Activated CD4-positive, alpha-beta T cell treated with anti-CD3 and anti-CD28 coated beads, Interleukin-2, amount 50 U/mL, for 24 hours (primary cell): ENCODE measurements at places on chromosomes 1 and 21.

DNA sequence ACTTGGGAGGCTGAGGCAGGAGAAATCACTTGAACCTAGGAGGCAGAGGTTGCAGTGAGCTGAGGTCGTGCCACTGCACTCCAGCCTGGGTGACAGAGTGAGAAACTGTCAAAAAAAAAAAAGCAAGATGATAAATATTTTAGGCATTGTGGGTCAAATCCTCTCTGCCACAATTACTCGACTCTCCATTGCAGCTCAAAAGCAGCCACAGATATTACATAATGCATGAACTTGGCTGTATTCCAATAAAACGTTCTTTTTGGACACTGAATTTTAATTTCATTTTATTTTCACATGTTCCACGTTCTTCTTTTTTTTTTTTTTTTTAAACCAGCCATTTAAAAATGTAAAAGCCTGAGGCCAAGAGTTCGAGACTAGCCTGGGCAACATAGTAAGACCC is 69.4 kb downstream of the TCP10L start:
- DNase-seq, result no peak

GRCh38 chr1:43284065-43284464 is 1.3 kb downstream of the C1orf210 start:
- no peak for DNase-seq

DNA sequence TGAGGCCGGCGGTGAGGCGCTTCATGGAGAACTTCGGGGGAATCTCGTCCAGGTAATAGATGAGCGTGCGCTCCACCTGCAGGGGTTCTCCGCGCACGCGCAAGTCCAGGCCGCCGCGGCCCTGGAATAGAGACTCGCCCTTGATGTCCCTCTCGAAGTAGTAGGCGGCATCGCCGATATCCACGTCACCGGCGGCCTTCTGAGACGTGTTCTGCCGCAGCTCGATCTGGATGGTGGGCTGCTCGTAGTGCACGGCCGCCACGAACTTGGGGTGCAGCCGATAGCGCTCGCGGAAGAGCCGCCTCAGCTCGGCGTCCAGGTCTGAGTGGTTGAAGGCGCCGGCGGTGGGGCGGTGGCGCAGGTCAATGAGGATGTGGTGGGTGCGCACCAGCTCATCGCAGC is 726 bp downstream of the TACSTD2 start:
- DNase-seq, result no peak

GRCh38 chr1:58460469-58460868 is 86.1 kb downstream of the OMA1 start:
- no peak for DNase-seq

- DNase-seq, result no peak
These were observed 2.7 kb downstream of the RHBG start for GRCh38 chr1:156371553-156372264.

- DNase-seq, result no peak
These were observed 207.7 kb upstream of the GJB5 start for GRCh38 chr1:34547046-34547674.

- DNase-seq, result no peak
These were observed 2.4 kb upstream of the NFIA start for GRCh38 chr1:61079898-61080336.

DNA sequence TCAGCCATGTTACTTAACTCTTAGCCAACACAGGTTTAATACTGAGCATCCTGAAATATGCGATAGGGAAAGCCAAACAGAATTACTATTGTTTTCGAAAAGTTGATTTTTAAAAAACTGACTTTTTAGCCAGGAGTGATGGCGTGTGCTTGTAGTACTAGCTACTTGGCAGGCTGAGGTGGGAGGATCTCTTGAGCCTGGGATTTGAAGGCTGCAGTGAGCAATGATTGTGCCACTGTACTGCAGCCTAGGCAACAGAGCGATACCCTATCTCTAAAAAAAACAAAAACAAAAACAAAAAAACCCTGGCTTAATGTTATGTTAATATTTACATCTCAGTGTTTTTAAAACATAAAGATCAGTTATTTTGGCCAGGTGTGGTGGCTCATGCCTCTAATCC is 16.7 kb downstream of the NMNAT1 start:
- DNase-seq, result no peak

DNA sequence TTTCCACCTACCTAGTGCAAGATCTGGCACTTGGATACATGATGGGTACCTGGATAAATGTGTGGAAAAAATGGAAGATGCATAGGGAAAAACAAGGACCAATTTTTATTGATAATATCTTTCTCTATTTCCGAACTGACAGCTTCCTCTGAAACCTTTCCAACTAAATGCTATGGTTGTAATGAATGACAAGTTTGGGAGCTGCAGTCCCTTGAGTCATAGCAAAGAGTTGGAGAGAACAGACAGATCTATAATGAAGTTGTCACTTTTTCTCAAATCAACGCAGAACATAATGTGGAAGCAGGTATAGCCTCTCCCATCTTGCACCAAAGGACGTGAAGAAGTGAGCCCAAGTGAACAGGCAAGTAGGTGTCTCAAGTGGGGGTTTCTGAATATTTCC is 296.5 kb upstream of the KAZN start:
- DNase-seq, result no peak

GRCh38 chr21:26064506-26064905 is 106.1 kb downstream of the APP start:
- DNase-seq, result no peak

- no peak for DNase-seq
These were observed 22.8 kb downstream of the INSL5 start for GRCh38 chr1:66778266-66778665.

- no peak for DNase-seq
These were observed 59.3 kb downstream of the AK4 start for GRCh38 chr1:65207317-65207716.

GRCh38 chr1:63882048-63882704 is 108.4 kb downstream of the ROR1 start:
- DNase-seq, result no peak

DNA sequence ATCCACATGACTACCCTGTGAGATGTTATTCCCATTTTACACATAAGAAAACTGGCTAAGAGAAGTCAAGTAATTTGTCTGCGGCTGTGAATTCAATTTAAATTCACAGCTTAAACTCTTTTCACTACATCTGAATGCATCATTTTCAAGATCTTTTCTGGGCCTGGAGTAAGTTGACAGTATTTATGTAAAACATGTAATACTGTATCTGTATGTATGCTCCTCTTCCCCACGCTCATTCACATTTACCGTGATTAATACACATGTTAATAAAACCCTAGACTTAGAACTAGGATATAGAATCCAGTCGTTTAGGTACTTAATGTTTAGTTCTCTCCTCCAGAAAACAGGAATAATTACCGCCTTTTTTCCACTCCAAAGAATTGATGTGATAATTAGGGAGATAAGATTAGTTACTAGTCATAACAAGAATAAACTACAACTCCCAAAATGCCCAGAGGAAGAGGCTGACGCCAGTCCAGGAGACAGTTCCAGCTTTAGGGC is 442 bp upstream of the PPP1R12B start:
- no peak for DNase-seq
